ENCODE measurements at places on chromosomes 5 and 9.

DNA sequence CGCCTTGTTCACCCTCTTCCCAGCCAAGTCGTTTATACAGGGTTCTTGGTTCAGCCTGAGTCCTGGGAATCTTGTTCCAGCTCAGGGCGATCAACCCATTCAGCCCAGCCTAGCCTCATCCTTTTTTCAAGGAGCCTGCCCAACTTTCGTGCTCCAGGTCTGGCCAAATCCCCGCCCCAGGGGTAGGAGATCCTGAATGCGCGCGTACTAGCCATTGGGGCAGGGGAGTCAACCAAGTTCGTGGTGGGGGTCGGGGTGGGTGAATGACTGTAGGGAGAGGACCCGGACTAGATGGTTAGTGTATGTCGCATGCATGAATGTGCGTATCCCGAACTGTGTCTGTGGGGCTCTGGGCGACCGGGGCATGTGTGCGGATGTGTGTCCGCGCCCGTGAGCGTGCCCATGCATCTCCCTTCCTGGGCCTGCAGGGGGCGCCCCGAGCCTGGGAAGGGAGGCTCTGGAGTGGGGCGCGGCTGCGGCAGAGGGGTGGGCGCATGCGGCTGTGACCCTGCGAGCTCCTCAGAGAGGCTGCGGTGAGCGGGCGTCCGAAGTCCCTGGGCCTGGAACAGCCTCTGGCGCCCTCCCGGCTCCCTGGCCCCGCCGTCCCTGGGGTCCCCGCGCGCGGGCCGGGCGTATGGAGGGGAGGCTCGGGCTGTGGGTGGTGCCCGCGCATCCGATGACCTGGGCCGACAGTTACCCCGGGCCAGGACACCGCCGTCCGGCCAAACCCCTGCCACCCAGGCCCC lies 8.7 kb downstream of the CCL21 start:
- DNase-seq = peak; percentile 84

DNA sequence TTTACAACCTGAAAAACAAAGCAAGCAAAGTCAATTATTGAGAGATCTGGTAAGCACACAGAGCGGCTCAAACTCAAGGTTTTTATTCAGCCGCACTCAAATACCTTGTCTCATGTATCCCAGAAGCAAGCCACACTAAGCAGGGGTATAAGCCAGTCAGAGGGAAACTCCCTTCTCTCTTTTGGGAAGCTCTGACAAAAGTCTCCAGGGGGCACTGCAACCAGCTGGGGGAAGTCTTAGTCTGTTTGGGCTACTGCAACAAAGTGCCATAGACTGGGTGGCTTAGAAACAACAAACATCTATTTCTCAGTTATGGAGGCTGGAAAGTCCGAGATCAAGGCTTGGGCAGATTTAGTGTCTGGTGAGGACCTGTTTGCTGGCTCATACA lies 246.0 kb downstream of the ENC1 start:
- DNase-seq = no peak

GRCh38 chr5:65061250-65061973 lies 292.7 kb downstream of the CWC27 start:
- DNase-seq = no peak

GRCh38 chr5:133423618-133424282 lies 188.6 kb downstream of the FSTL4 start:
- DNase-seq = peak; percentile 73

DNA sequence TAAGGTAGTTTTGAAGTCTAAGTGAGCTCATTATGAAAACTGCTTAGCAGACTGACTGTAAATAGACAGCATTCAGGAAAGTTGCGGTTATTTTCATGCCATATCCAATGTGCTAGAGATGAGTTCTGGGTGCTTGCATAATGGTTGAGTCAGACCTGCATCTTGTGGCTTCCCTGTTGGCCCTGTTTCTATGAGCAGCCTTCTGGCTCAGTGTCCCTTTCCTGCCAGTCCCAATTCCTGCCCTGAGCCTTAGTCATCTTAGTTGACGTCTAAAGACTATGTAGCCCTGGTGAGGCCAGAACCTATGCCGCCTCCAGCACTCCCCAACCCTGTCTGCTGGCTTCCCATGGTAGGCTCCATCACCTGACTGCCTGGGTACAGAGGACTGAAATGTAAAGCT lies 76.3 kb upstream of the TNFSF8 start:
- DNase-seq = no peak

GRCh38 chr5:148776780-148777179 lies 49.6 kb upstream of the ADRB2 start:
- no peak for DNase-seq

- DNase-seq = peak; percentile 46
Observed at GRCh38 chr9:136644593-136645351, 17.9 kb upstream of the EGFL7 start.

DNA sequence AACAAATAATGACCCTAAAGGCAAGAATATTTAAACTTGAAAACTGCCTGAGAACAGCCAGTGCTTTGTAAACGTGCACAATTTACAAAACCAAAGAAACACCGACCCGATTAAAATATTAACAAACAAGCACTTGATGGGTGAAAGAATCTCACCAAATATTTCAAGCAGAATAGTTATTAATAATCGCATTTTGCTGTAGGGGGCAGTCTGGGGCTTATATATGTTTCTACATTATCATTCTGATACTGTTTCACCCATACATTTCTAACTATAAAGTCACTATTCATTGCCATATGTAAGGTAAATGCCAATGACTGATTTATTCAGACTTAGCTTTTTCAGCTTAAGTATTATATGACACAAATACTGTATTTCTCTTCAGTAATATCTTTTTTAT lies 37.7 kb downstream of the UBAP2 start:
- DNase-seq = no peak

- no peak for DNase-seq
Observed at GRCh38 chr5:164002628-164003027, 497.2 kb downstream of the MAT2B start.

- no peak for DNase-seq
Observed at GRCh38 chr5:163978897-163979296, 473.5 kb downstream of the MAT2B start.

DNA sequence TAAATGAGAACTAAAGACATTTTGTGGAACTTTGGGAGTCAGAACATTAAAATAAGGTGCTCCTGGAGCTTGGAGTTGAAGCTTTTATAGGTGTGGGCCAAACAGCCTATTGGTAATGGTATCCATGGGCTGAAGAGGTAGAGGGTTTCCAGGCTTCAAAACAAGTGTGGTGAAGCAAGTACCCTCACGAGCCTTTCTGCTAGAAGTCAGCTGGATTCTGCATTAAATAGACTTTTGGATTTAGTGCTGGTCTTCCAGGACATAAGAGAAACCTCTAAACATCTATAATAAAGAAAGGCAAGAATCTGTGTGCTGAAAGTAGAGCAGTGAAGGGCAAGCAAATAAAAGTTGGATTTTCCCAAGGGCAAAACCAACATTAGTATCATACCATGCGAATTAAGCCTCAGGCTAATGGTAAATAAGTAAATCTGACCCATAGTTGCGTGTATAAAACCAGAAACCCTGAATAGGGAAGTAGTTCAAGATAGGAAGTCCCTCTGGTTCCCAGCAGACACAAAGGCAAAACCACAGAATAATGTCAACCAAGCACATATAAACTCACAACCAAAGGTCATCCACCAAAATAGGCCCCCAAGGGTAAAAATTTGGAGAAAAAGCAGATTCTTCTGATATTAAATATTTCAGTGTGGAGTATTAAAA lies 306.3 kb downstream of the TLE4 start:
- no peak for DNase-seq

DNA sequence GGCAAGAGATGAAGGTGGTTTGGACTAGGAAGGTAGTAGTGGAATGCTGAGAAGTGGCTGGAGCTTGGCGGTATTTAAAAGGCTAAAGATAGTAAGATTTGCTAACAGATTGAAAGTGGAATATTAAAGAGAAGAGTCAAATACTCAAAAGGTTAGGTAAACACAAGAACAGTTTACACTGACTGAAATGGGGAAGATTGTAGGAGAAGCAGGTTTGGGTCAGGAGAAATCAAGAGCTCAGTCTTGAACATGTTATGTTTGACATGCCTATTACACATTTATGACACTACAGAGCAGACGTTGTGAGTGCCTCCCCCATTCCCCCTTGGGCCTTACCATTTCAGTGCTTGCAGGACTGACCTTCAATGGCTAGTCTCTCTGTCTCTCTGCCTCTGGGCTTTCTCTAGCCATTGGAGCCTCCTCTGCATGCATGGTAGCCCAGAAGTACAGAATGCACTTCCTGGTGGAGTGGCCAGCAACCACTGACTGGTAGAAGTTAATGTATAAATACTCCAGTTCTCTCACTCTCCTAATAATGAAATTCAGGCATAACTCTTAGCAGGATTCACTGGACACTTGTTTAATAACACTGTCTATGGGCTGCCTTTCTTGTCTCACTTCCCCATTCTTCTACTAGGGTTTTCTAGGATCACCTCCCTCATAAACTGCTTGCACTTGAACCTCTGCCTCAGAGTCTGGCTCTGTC lies 56.8 kb downstream of the HMGCS1 start:
- DNase-seq = no peak

- no peak for DNase-seq
Observed at GRCh38 chr5:98651715-98652114, 121.7 kb upstream of the RGMB start.

DNA sequence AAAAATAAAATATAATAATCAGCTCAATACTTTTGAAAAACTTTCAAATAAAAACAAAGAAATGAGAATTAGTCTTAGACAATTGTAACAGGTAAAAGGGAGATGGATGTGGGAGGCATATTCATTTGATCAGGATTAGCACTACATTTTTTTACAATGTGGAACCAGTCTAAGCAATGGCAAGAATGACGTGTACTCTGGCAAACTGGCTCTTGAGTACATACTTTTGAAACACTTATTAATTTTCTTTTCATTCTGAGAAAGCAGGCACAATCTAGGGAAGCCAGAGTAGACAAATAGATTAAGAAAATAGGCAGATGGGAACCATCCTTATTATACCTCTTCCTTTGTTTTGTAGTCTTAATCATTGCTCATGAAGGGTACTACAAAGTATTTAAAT lies 79.7 kb downstream of the MEF2C start:
- DNase-seq = no peak

DNA sequence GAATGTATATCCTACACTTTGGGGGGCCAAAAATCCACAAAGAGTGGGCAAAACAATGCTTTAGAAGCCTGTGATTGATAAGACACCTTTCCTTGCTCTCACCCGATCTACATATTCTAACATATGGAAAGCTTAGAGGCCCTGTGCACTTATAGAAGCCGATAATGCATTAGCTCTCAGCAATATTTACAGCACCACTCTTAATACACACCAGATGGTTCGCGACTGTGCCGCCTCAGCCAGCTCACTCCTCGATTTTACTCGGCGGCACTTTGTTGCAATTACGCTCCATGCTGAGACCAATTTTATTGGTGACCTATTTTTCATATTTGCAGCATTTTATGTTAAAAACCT lies 18.8 kb downstream of the NR2F1 start:
- no peak for DNase-seq

DNA sequence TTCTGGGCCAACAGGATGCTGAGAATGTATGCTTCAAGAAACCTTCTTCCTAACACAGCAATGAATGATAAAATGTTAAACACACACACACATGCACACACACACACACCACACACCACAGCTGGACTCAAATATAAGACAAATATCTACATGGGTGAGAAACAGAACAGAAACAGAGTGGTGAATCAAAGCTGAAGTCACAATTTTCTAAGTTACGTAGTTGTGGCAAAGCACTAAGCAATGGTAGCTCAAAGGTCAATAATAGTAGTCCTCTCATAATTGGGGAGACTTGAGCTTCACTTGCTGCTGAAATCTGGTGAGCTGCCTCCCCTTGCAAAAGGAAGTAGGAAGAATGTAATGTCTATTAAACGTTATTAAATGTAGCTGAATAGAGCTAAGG lies 33.7 kb upstream of the ITGA1 start:
- DNase-seq = no peak

DNA sequence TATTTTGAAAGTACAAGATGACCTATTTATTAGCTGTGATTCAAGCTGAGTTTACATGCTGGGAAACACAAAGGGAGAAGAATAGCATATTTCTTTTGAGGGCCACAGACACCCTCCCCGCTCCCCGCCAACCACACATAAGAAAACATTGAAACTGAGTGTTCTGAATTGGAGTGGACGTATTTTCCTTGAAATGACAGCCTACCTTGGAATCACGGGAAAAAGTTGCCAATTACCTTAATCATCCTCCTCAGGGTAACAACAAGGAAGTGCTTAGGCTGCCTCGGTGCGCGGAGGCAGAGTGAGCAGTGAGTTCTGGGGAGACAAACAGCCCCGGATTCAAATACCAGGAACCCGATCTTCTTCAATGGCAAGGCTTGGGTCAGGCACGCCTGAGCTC lies 31.4 kb downstream of the CFAP77 start:
- DNase-seq = no peak

DNA sequence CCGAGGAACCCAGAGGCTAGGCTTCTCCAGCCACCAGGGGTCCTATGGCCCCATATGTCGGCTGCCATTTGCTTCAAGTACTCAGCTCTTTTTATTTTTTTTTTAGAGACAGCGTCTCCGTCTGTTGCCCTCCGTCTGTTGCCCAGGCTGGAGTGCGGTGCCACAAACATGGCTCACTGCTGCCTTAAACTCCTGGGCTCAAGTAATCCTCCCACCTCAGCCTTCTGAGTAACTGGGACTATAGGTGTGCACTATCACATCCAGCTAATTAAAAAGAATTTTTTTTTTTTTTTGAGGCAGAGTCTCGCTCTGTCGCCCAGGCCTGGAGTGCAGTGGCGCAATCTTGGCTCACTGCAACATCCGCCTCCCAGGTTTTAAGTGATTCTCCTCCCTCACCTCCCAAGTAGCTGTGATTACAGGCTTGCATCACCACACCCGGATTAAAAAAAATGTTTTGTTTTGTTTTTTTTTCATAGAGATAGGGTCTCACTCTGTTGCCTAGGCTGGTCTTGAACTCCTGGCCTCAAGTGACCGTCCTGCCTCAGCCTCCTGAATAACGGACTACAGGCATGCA lies 8.9 kb downstream of the CERCAM start:
- no peak for DNase-seq

- DNase-seq = no peak
Observed at GRCh38 chr5:16834029-16834428, 102.1 kb downstream of the MYO10 start.

DNA sequence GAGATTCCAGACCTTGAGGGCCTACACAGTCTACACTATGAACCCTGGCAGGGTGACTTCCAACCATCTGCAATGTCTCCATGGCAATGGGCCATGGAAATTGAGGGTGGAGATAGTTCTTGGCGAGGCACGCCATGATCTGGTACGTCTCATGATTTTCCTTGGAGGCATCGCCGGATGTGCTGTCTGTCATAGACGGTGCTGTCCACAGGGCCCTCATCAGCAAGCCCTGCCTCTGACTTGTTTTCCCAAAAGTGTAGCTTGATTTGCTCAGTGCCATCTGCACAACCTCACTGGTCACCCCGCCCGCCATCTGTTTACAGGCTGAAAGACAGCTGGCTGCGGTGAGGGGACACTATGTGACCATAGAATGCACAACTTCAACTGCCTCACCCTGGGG lies 73.5 kb downstream of the BOD1 start:
- DNase-seq = no peak
